AG09309 (cell line): ENCODE measurements at places on chromosomes 16 and 17.

GRCh38 chr16:58499615-58500351 is at the start of gene NDRG4:
Gene NDRG4, plus strand, starts transcription at chr16:58500143. Its CDS starts 106 bp downstream, at chr16:58500249.
- peak; percentile 14 for DNase-seq

GRCh38 chr16:88816736-88817535 is 5.2 kb upstream of the APRT start:
- no peak for DNase-seq

DNA sequence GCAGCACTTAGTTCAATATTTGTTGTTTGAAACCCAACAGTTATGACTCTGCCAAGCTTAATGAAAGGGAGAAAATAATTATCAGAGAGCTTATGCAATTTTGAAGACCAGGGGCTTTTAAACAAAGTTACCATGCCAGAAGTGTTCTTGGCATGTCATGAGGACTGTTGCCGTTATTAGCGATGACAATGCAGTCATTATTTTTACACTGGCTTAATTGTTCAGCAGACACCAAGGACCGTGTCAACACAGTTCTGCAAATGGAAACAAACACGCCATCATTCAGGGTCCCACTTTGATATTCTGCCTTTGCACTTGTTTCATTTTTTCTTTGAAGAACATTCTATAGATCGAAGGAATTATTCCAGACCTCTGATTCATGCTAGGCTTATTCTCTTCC is 518.5 kb downstream of the CDH13 start:
- DNase-seq: no peak

DNA sequence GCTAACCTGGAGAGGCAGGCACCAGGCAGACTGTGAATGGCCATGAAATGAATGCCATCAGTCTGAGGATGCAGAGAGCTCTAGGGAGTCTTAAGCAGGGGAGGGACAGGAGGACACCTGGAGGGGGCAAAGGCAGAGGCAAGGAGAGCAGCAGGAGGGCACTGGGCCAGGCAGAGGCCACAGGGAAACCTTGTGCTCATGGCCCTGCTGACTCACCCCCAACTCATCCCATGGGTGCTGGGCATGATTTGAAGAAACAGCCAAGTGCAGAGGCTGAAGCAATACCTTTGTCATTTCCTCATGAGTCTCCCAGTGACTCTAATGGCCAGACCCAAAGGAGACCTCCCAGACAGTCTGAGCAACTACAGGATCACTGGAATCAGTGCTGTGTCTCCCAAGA is 141.4 kb downstream of the TMEM132E start:
- no peak for DNase-seq

GRCh38 chr16:76955629-76956028 is 235.4 kb upstream of the MON1B start:
- DNase-seq: no peak

DNA sequence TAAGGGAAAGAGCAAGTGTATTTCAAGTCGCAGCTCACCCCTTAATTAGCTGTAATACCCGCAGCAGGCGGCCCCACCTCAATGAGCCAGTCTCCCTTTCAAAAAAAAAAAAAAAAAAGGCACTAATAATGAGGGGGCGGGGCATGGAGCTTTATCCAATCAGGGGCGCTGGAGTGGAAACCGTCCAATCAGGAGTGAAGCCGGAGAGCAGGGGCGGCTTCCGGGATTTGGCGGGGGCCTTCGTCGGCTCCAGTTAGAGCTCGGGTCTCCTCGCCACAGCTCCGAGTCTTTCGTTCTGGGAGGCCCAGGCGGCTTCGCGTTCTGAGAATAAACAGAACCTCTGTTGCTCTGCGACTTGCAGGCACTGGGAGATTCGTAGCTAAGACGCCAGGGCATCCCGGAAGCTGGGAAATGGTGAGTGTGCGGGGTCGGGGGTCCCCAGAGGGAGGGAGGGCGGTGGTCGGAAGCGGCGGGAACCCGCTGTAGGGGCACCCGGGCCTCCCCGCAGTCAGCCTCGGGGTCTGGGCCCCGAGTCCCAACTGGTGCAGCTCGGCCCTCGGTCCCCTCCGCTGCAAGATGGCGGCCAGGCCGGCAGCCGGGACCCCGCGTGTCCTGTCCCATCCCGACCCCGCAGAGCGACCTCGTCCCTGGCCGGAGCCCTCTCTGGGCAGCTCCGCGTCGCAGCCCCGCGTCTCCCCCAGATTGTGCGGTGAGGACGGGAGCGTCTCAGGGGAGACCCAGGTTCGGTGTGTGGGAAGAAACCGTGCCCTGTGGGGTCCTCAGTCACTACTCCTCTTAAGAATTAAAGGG is at the start of gene ZNF267:
Gene ZNF267, plus strand, starts transcription at position 252 of the 810 bp plus-strand sequence. Its CDS starts 160 bp downstream, at position 412.
- peak; percentile 50 for DNase-seq

DNA sequence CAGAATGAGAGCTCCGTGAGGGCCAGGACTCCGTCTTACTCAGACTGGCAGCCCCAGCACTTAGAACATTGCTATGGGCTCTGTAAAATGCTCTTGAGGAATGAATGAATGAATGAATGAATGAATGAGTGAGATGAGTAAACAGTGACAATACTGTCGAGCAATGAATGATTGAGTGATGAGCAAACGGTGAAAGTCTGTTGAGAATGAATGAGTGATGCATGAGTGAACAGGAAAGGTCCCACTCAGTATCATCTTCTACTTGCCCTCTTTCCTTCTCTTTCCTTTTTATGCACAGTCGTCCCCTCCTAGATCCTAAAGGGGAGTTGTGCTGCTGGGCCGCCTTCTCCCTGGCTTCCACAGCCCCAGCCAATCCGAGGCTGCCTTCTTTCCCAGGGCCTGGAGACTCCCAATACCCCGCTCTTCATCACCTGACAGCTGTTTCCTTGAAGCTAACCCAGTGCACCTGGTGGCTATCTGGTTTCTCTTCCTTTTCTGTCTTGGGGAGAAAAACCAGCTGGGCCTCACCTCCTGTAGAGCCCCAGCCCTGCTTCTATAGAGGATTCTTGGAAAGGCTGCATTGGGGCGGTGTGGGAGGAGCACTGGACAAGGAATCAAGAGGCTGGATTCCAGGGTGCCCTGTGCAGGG is 32.7 kb upstream of the CACNG1 start:
- DNase-seq: no peak

DNA sequence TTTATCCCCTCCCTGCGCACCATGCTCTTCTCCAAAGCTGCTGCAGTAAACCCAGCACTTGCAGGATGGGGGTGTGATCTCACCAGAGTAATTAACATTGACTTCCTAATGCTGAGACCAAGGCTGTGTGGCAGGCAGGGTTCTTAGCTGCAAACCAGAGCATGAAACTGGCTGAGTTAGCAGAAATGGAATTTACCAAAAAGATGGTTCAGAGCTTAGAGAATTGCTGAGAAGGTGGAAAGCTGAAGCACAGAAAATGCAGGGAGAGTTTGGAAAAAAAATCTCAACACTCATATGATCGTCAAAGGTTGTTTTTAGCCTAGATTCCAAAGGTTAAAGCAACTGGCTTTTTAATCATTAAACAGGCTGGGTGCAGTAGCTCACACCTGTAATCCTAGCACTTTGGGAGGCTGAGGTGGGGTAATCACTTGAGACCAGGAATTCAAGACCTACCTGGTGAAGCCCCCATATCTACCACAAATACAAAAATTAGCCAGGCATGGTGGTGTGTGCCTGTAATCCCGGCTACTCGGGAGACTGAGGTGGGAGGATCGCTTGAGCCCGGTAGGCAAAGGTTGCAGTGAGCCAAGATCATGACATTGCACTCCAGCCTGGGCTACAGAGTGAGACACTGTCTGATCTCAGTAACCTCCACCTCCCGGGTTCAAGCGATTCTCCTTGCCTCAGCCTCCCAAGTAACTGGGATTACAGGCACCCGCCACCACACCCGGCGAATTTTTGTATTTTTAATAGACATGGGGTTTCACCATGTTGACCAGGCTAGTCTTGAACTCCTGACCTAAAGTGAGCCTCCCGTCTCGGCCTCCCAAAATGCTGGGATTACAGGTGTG is 6.0 kb upstream of the TXNDC11 start:
- DNase-seq: no peak
